ENCODE measurements at places on chromosomes 12 and 14.
A peak's percentile ranks its signal among the peaks of the same experiment; 100 is the strongest.

- no peak for DNase-seq
These were observed 41.8 kb downstream of the FMNL3 start for GRCh38 chr12:49665384-49665783.

DNA sequence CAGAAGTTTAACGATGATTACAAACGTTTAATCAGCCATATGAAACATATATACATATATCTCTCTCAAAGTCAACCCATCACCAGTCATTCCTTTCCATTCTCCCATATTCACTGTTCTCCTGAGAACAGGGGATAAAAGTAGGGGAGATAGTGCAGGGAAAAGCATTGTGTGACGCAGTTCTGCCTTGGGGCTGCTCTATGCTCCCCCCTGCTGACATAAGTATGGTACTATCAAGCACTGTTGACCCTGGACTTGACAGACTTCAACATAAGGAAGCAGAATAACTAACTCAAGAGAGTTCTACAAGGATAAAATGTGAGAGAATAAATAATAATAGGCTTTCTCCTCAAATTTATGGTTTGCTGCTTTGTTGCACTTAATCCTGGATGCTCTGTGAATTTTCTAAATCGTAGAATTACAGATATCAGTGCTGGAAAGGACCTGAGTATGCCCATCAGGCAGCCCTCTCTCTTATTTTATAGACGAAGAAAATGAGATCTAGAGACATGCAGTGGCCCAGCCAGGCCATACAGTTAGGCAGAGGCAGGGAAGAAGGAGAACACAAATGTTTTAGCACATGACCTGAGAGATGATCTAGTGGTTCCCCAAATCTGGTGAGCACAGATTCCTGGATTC lies 87.2 kb downstream of the SCN8A start:
- DNase-seq = peak; percentile 37

GRCh38 chr12:57889500-57889989 lies 43.0 kb upstream of the CTDSP2 start:
- DNase-seq = no peak

GRCh38 chr14:68559949-68560348 lies 232.9 kb downstream of the ZFP36L1 start:
- DNase-seq = no peak

GRCh38 chr12:23350808-23351207 lies 598.7 kb downstream of the SOX5 start:
- DNase-seq = no peak

- no peak for DNase-seq
These were observed at the start of gene KDM2B for GRCh38 chr12:121580959-121581685. Gene KDM2B, minus strand, starts transcription at chr12:121581023. Its CDS starts 112 bp downstream, at chr12:121580911.

GRCh38 chr12:91142221-91142631 lies 30.9 kb upstream of the LUM start:
- DNase-seq = peak; percentile 75

GRCh38 chr12:31514912-31515311 lies 76.0 kb downstream of the DENND5B start:
- no peak for DNase-seq

- DNase-seq = peak; percentile 3
These were observed 21.5 kb upstream of the GNS start for GRCh38 chr12:64780531-64781279.

Data from NCI-H226 (cell line).